ENCODE measurements at places on chromosomes 11 and 22. TPM values are rescaled to one million over a fixed set of nuclear protein-coding genes. Genes with fewer than 3 reads are reported as not detected.

The APOA5 gene
- not detected for total RNA-seq

The CDC42EP1 gene
- 0.47 TPM for total RNA-seq

The SHANK3 gene
- not detected for total RNA-seq

The KDM4E gene
- not detected for total RNA-seq

The MFRP gene
- not detected for total RNA-seq

The OR10A2 gene
- not detected for total RNA-seq

The KRTAP5-2 gene
- total RNA-seq: not detected

The MICAL3 gene
- 41.7 TPM for total RNA-seq

The B3GAT1 gene
- total RNA-seq: 0.33 TPM

The LAYN gene
- 5.6 TPM for total RNA-seq

The LRRN4CL gene
- 0.14 TPM for total RNA-seq

The NEFH gene
- total RNA-seq: 9.0 TPM

Data from activated CD8-positive, alpha-beta memory T cell treated with anti-CD3 and anti-CD28 coated beads, Interleukin-2, amount 10 ng/mL, durations not matched to agents 7 days and 5 days (primary cell).